ENCODE measurements at places on chromosomes 3 and 15.

DNA sequence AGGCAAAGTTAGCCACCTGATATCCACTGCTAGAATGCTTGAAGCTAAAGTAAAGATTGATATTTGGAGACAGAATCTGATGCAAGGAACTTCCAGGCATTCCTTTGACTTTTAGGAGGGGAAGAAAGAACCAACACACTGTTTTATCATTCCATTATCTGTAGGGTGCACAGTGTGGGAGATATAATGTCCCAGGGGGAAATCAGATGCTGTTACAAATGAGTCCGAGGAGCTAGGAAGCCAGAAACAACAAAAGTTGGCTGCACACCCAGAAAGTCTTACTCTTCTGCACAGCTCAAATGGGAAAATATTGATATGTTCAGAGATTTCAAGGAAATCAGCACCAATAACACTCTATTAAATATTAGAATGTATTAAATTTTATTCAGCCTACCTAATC, 113.6 kb upstream of the ROBO1 start:
- no peak for DNase-seq

DNA sequence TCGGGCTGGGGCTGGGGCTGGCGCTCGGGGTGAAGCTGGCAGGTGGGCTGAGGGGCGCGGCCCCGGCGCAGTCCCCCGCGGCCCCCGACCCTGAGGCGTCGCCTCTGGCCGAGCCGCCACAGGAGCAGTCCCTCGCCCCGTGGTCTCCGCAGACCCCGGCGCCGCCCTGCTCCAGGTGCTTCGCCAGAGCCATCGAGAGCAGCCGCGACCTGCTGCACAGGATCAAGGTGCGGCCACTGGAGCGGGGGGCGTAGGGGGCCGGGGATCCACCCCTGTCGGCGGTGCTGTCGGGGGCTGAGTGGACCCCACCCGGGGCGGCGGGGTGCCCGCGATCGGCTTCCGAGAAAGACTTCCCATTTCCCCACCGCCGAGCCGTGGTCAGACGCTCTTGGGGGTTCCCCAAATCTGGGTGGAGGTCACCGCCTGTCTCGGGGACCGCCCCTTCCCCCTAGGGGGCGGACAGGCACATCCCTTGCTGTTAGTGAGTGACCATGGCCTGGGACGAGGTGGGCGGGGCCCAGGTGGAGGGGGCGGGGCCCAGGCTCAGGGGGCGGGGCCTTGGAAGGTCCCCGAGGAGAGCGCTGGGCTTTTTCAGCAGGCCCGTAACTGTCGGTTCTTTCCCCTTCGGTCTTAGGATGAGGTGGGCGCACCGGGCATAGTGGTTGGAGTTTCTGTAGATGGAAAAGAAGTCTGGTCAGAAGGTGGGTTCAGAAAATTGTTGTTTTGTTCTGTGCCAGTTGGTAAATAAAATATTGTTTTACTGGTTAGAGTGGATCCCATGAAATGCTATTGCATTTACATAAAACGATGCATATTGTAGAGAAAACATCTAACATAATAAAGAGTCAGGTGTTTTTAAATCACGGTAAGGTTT, 578 bp downstream of the LACTB start:
- no peak for DNase-seq

GRCh38 chr3:64184621-64185020, 40.6 kb downstream of the PRICKLE2 start:
- no peak for DNase-seq

DNA sequence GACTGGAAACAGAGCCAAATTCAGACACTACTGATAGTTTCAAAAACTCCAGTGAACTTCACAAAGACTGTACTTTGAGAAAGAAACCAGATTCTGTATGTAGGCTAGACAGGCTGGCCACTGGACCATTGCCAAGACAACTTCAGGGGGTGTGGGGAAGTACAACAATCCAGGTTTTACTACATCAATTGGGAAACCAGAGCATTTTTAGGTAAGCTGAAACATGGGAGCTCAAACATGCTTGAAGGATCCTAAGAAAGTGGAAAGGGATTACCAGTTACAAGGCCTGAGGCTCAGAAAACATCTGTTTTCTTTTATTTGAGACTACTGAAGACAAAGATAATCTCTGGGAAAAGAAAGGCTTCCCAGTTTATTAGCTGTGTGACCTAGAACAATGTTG, 26.9 kb upstream of the ZNF280D start:
- no peak for DNase-seq

- DNase-seq, result no peak
Observed at GRCh38 chr3:171953301-171954022, 85.9 kb upstream of the FNDC3B start.

- no peak for DNase-seq
Observed at GRCh38 chr3:95627293-95627692, 1187.1 kb upstream of the EPHA6 start.
